Activated CD4-positive, CD25-positive, alpha-beta regulatory T cell (primary cell): ENCODE measurements at places on chromosomes 5 and 9.

DNA sequence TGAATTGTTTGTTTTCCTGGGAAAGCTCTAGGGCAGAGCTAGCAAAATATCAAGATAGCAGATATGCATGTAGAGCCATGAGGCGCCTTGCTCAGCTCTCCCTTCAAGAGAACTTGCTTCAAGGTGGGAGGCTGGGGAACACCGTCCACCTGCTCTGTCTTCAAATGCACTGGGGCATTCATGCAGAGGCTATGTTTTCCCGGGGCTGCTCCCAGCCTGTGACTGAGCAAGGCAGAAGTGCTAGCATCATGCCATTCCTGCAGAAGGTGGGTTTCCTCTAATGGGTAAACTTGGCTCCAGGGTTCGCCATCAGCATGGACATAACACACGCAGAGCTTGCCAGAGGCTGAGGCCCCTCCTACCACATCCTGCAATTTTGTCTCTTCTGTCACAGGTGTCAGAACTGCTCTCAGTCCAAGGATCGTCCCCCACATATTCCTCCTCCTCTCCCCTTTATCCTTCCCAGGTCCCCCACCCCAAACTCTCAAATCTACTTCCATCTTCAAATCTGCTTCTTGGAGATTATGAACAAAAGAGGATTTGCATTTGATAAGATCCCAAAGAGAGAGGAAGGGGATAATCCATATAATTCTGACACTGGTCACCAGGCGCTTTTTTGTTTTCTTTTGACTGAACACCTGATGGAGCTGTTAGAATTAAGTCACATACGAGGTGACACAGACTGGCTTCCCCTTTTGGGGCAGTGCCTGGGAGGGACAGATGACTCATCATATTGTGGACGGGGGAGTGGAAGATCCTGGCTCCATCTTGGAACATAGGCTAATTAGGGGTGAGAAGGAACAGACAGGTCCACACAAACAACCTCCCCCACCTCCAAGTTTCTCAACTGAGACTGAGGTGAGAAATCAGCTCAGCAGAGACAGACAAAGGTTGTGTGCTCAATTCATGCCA, 85.0 kb upstream of the TAF11L2 start:
- DNase-seq: no peak

DNA sequence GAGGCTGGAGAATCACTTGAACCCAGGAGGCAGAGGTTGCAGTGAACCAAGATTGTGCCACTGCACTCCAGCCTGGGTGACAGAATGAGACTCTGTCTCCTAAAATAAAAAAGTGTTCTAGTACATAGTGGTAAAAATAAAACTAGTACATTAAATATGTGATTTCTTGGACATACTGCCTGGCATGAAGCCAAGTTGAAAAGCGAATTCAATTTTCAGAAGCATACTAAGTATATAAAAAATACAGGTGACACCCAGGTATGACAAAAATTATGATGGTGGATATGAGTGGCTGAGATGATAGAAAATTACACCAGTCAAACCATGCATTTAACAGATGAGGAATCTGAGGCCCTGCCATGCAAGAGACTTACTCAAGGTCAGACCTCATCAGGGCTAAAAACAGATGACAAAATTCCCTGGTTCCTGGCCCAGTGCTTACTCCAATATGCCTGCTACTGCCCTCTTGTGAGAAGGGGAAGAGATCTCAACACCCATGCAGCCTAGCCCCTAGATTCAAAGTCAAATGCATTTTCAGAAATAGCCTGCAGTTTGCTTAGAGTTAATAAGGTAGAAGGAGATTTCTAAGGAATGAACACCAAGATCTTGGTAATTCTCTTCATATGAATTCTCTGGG, 46.6 kb upstream of the GNPDA1 start:
- DNase-seq: no peak

GRCh38 chr9:70805949-70806348, 315.5 kb downstream of the TRPM3 start:
- DNase-seq: no peak

DNA sequence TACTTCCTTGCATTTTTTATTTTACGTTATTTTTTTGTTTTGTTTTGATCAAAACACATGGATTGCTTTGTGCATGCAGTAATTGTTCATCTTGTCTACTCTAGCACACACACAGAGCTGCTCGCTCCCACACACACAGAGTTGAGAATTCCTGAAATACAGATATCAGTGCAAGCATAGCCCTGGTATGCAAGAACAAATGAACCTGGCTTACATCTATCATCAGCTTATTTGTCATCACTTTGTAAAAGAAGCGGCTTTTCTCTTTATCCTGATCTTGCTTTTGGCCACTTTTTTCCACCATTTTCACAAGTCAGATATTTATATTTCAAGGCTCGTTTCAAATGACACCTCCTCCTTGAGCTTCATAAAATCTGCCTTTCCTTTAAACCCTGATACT, 1435.7 kb downstream of the MAT2B start:
- DNase-seq: no peak

GRCh38 chr9:98472216-98472615, 216.8 kb upstream of the TBC1D2 start:
- no peak for DNase-seq

DNA sequence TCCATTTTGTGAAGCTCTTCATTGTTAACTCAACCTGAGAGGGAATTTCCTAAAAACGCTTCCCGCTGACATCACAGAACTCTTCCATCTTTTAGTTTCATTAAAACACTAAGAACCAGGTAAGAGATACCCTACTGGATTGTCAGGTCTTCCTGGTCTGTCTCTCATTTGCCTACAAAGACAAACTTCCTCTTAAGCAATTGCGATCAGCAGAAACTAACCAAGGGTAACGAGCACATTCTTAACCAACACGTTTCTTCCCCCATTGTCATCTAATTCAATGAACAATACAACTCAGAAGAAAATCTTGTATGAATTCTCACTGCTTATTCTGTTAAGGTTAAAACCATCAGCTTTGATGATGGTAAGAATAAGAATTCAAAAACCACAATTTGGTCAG, 6.6 kb downstream of the FBXW11 start:
- no peak for DNase-seq

GRCh38 chr5:142156839-142157463, 48.4 kb downstream of the NDFIP1 start:
- no peak for DNase-seq

GRCh38 chr5:172666251-172666650, 25.2 kb downstream of the NEURL1B start:
- DNase-seq: no peak

- DNase-seq: no peak
Observed at GRCh38 chr5:15933259-15934207, 246.1 kb downstream of the MARCHF11 start.

DNA sequence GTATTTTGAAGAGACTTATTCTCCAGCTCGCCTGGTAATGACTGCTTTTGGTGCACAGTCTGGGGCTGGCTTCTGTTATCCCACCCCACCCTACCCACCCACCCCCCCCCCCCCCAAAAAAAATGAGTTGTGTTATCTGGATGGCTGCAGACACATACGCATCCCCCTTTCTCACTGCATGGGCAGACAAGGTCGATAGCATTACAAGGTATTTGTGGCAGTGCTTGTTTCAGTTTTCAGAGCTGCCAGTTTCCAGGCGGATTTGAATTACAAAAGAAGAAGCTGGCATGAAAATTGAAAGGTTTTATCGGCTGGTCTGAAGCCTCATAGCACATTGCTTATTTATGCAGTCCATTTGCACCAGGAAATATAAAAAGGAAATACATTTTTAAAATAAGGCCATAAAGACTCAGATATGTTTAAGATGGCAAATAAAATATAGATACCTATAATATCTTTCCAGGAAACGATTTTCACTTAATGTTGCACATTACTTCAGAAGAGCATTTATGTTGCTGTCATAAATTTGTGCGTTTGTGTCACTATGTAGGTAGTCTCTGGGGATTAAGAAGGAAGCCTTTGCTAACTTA, 85.1 kb upstream of the GRHPR start:
- no peak for DNase-seq

GRCh38 chr5:97528941-97529340, 345.9 kb upstream of the RIOK2 start:
- no peak for DNase-seq

DNA sequence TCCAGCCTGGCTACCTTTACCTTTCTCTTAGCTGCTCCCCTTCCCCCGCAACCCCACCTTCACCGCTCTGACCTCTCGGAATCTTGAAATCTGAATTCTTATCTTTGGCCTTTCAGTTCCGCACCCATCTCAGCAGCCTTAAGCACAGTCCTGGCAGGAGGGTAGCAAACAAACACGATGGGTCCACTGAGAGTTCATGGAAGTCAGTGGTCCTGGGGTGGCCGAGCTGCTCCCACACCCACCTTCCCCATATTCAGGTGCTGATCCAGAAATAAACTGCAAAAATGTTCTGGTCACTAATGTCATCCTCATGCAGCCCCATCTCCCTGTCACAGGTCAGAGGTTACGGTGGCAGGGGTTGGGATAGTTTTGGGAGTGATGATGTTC, 59.6 kb upstream of the TBC1D2 start:
- DNase-seq: no peak

GRCh38 chr5:16081376-16081955, 98.1 kb downstream of the MARCHF11 start:
- no peak for DNase-seq

GRCh38 chr9:16710888-16711287, 159.6 kb downstream of the BNC2 start:
- no peak for DNase-seq

GRCh38 chr5:108251350-108251749, 130.5 kb downstream of the FBXL17 start:
- no peak for DNase-seq

DNA sequence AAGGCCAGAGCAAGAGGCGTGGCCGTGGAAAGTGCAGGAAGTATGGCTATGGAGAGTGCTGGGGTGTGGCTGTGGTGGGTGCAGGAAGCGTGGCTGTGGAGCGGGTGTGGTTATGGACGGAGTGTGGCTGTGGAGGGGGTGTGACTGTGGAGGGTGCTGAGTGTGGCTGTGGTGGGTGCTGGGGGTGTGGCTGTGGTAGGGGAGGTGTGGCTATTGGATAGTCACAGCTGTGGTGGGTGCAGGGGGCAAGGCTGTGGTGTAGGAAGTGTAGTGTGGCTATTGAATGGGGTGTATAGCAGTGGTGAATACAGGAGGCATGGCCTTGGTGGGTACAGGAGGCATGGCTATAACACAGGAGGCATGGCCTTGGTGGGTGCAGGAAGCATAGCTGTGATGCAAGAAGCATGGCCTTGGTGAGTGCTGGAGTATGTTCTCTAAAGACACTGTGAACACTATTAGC, 40.8 kb upstream of the SPATA31C2 start:
- DNase-seq: no peak

DNA sequence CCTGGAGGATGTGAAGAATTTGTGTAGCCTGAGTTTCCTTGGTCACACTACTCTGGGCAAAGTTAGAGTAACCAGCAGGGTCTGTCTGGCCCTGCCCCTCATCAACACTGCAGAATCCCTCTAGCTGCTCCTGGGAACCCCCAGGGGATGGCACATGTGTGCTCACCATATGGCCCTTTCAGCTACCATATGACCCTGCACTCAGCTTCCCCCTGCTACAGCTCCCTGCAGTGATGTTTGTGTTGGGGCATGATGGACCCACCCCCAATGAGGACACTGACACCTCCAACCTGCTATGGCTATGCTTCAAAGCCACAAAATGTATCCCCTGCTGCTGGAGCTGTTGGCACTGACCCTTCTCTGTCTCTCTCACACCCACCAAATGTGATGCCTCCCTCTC, 152.7 kb downstream of the SNX18 start:
- no peak for DNase-seq

GRCh38 chr9:4106760-4107143, 193.1 kb downstream of the GLIS3 start:
- no peak for DNase-seq

GRCh38 chr5:103207011-103207410, 51.6 kb upstream of the MACIR start:
- DNase-seq: no peak

DNA sequence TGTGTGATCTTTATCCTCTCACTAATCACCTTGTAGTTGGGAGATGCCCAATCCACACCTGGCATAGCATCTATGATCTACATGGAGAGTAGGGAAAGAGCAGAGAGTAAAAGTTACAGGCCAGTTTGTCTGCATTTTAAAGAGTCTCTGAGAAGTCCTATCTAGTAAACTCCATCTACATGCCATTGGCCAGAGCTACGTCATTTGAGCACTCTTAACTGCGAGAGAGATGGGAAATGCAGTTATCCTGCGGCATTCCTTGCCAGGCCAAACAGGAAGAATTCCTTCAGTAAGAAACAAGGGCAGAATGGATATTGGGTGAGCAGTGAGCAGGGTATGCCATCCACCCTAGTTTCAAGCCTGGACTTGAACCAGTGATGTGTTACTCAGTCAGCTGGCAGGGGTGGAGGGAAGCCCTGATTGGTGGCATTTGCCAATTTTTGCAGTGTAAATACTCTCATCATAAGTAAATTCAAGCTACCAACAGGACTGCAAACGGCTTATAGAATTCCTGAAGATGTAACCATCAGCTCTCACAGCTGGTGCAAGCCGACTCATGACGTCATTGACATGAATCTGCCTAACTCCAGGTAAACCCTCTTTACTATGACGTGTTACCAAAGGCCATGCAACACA, 156.8 kb upstream of the MSX2 start:
- DNase-seq: no peak

DNA sequence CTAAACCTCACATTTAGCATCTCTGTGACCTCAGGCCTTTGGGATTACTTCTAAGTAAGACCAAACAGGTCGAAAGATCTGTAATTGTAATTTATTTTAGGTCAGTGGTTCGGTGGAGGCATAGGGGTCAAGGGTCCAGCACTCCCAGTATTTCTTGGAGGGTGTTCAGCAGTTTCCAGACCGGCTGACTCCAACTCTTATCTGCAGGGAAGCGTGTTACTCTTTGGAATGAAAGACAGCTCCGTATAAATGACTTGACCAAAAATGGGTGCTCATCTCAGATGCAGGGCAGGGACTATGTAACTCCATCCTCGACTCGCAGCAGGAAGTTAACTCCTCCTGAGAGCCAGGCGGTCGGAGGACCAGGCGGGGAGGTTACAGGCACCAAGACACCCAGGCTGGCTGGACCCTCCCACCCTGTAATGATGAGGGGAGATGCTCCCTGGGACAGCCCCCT, 620 bp upstream of the VPS13A start:
- DNase-seq: no peak

GRCh38 chr5:176671399-176671798, 24.1 kb downstream of the TSPAN17 start:
- no peak for DNase-seq

DNA sequence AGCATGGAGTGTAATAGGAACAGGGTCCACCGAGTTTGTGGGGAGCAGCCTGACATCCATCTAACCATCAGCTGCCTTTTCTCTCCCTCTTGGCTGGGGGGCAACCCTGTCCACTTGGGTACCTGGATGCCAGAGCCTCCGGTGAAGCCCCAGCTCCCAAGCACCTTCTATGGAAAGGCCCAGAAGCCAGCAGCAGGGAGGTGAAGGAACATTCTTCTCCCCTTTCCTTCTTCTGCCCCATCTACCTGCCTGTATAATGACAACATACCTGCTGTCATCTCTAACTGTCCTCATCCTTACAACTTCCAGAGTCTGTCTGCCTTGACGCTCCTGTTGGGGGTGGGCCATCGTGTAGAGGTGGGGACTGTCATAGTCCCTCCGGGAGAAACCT, 33.1 kb downstream of the THBS4 start:
- no peak for DNase-seq
